ENCODE measurements at places on chromosomes 2 and 18.

- DNase-seq, result no peak
These were observed 2.7 kb downstream of the CCDC88A start for GRCh38 chr2:55416786-55417568.

- DNase-seq, result no peak
These were observed 823 bp downstream of the PARD3B start for GRCh38 chr2:204545861-204546735.

GRCh38 chr18:74219056-74219455 is 70.7 kb downstream of the TIMM21 start:
- DNase-seq, result no peak

DNA sequence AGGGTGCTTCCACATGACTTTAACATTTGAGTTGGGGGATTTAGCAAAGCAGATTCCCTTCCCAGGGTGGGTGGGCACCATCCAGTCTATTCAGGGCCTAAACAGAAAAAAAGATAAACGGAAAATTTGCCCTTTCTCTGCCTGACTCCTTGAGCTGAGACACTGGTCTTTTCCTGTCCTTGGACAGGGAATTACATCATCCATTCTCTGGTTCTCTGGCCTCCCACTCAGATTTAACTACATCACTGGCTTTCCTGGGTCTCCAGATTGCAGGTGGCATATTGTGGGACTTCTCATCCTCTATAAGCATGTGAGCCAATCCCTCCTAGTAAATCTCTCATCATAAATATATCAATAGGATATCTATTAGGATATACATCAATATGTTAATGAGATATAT is 25.8 kb downstream of the CAPN13 start:
- DNase-seq, result no peak

DNA sequence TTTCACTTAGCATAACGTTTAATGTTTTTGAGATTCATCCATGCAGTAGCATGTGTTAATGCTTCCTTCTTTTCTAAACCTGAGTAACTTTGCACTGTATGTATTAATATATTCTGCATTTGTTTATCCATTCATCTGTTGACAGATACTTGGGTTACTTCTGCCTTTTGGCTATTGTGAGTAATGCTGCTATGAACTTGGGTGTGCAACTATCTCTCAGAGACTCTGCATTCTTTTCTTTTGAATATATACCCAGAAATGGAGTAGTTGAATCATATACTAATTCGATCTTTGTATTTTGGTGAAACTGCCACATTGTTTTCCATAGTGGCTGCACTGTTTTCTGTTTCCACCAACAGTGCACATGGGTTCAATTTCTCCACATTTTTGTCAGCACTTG is 128.3 kb downstream of the SH3BP4 start:
- DNase-seq, result no peak

GRCh38 chr2:231680285-231680991 is 27.9 kb upstream of the PTMA start:
- DNase-seq, result no peak

GRCh38 chr2:113806217-113806913 is 49.9 kb upstream of the SLC35F5 start:
- DNase-seq, result no peak

DNA sequence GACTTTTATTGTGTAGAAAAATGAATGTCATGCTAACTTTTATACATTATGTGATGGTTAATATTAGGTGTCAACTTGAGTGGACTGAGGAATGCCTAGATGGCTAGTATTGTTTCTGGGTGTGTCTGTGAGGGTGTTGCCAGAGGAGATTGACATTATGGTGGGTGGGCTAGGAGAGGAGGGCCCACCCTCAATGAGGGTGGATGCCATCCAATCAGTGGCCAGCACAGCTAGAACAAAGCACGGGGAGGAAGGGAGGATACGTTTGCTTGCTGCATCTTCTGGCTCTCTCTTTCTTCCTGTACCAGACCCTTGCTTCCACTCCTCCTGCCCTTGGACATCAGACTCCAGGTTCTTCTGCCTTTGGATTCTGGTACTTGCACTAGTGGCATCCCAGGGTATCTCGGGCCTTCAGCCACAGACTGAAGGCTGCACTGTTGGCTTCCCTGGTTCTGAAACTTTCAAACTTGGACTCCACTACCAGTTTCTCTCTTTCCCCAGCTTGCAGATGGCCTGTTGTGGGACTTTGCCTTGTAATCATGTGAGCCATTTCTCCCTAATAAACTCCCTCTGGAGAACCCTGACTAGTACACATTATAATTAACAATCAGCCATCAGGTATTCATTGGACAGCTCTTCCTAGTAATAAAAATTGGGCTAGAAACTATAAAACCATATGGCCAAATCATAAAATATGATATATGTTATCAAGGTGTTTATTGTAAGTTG is 31.7 kb upstream of the ZCCHC2 start:
- no peak for DNase-seq

DNA sequence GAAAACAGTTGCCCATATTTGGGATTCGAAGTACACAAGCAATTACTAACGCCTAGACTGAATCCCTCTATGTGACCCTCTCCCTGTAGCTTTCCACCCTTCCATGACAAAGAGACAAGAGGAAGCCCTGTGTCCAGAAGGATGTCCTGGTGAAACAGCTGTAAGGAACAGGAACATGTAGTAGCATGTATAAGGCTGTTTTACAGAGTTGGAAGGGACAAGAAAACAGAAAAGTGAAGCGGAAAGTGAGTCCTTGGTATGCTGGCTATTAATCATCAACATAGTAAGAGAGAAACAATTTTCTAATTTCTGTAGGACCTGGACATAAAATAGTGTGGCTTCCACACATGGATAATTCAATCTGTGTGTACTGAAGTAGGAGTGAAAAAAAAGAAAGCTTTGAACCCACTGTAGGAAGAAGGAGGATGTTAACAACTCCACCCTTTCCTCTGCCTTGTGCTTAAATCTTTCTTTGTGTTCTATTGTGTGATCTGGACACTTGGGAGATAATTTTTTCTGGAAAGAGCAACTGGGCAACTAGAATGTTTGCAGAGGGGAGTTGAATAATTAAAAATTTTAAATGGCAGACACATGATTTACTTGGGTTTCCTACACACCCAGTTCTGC is 162.3 kb upstream of the ZSWIM2 start:
- DNase-seq, result no peak

DNA sequence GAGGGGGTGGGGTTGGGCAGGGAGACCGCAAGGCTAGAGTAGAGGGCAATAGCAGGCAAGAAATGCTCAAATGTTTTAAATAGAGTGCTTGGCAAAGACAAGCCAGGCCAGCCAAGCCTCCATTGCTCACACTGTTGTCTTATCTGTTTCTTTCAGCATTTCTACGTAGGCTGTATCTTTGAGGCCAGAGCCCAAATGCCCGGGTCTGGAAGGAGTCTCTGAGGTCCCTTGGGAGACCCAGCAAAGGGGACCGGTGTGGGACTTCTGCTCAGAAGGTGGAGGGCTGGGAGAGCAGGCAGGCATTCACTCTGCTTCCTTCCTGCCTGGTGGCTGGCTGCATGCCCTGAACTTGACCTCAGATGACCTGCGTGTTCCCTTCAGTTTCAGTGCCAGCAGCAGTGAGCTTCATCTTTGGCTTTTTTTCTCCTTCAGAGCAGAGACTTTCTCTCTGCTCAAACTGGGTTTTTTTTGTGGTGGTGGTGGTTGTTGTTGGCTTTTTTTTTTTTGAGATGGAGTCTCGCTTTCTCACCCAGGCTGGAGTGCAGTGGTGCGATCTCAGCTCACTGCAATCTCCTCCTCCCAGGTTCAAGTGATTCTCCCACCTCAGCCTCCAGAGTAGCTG is 13.7 kb upstream of the TET3 start:
- peak; percentile 37 for DNase-seq

DNA sequence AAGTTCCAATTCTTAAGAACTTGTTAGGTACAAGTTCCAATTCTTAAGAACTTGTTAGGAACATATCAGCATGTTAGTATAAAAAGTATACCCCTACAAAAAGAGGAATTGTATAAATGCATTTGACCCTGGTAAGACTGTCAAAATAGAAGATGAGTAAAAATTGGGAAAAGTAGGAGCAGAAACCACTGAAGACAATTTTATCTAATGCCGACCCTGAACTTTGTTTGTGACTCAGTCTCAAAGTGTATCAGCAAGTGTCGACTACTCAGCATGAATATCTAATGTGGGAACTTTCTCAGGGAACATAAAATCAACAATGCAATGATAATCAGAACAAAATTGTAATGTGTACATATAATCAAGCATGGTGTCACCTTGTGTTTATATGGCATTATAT is 583 bp upstream of the CD226 start:
- DNase-seq, result no peak

GRCh38 chr2:201407265-201407664 is 44.0 kb downstream of the TRAK2 start:
- no peak for DNase-seq

DNA sequence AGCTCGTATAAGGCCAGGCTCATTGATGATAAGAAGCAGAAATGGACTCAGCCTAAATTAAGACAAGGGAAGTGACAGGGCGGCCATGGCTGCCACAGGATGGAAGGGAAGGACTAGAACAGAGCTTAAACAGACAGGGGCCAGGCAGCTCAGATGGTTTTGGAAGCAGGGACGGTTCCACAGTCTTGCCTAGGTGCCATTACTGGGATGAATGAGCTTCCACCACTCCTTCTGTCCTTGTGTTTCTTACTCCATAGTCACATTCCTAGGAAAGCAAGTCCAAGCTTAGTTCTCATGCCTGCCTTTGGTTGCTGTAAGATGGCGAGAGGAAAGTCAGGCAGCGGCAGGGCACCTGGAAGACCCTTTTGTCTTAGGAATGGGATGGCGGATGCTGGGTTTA is 11.9 kb downstream of the GNLY start:
- DNase-seq, result no peak

DNA sequence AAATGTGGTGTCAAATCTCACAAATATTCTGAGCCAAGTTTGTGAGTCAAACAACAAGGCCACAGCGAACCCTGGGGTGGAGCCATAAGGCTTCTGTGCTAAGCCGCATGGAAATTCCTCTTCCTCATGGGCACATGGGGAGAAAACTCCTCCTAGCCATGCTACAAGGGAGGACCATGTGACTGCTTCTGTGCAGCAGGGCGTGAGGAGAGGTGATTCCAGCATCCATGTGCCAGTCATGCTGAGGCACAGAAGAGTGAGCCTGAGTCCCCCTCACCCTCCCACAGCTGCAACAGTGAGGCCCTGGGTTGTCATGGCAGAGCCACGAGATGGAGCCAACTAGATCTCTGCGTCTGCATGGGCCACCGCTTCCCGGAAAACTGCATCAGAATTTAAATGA is 488.8 kb upstream of the RAB6C start:
- DNase-seq, result no peak

DNA sequence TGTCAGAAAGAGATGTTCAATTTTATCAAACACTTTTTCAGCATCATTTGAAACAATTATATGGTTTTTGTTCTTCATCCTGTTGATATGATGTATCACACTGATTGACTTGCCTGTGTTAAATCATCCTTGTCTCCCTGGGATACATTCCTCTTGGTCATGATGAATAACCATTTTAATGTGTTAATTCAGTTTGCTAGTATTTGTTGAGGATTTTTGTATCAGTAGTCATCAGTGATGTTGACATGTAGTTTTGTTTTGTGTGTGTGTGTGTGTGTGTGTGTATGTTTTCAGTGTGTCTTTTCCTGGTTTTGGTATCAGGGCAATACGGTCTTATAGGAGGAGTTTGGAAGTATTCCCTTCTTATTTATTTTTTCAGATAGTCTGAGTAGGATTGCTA is 325.4 kb downstream of the ZNF804A start:
- no peak for DNase-seq

- DNase-seq, result no peak
These were observed 56.3 kb downstream of the FMNL2 start for GRCh38 chr2:152391318-152391717.

DNA sequence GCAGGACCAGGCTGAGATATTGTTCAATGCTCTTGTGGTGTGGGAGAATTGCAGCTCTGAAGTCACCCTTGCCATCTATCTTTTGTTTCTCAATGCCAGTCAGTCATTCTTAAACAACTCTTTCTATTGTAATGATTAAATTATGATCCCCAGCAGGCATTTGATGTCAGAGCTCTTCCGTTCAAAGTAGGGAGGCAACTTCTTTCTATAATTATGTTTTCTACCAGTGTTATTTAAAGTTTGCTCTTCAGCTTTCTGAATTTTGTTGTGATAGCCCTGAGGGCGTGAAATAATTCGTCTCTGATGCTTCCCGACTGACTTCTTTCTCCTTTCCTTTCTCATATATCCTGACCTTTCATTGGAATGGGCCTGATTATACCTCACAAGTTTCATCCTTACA is 161.4 kb upstream of the KLHL14 start:
- DNase-seq, result no peak

DNA sequence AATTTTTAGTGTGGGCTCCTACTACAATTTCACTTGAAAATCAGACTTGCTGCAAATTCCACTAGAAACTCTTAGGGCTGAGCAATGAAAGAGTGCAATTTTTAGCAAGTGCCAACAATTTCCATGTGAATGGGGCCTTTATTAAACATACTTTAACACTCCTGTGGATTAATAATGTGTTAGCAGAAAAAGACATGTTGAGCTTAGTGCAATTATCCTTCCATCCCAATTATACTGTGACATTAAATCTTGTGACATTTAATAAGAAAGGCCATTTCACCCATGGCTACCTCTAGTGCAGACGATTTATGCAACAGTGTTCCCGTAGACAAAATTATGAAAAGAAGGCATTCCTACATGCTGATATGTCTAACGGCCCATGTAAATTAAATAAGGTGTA is 639.7 kb downstream of the STK39 start:
- no peak for DNase-seq

DNA sequence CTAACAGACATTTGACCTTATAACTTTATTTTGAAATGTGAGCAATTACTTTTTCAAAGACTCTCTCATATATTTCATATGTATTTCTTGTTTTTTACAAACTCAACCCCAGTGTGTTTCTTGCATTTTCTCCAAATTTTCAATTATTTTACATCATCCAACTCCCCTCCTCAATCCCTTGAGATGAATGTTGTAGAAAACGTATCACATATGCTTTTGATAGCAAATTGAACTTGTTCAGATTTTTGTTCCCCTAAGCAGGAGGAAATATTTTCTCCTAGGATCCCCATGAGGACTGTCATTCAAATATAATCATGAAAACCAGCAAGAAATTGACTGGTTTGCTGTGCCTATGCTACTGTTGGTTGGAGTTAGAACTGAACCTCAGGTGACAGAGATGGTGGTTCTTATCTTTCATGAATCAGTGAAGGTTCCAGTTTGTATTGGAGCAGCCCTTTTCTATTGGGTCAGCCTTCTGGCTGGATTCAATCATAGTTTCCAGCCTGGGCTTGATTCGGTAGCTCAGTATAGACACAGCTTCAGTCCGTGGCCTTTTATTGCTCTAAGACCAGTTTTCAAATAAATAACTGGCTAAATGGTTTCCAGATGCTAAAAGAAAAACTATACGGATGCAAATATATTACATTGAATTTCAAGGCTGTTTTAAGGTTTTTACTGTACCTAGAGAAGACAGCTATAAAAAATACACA is 591.0 kb downstream of the EPHA4 start:
- no peak for DNase-seq

- no peak for DNase-seq
These were observed 124.2 kb downstream of the GALR1 start for GRCh38 chr18:77373730-77374445.

- DNase-seq, result no peak
These were observed 195.0 kb upstream of the CYRIA start for GRCh38 chr2:16860627-16861026.
